ENCODE measurements at places on chromosomes 5 and 9.
A peak's percentile ranks its signal among the peaks of the same experiment; 100 is the strongest.

DNA sequence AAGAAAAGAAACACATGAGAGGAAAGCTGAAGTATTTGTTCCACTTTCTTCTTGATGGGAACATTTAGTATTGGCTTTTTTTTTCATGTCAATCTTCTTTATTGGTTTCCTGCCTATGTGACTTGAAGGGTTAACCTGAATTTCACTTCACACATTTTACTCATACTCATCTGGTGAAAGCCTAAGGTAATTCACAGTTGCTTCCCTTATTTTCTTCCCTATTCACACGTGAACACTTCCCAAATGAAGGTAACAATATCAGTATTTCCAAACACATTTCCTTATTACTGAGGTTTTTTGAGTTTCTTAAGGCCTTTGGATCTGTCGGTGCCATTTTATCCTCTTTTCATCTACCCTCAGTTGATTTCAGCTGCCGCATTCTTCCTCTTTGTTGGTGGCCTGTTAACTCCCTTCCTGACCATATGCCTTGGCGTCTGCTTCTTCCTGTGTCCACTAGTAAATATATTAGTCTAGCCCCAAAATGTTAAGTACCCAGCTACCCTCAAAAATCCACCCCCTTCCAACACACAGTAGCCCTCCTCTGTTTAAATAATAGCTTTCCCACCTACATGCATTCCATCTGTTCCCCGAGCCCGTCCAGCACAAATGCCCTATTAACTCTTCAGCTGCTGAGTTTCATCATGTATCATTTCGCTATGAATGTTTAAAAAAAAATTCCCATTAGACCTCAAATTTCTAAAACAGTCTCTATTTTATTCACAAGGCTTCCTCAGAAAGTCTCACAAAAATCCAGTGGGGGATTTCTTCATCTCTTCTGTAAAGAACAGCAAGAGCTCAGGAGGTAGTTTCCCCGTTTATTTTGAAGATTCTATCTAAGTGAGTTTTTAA is 97.3 kb downstream of the USP20 start:
- DNase-seq = no peak

DNA sequence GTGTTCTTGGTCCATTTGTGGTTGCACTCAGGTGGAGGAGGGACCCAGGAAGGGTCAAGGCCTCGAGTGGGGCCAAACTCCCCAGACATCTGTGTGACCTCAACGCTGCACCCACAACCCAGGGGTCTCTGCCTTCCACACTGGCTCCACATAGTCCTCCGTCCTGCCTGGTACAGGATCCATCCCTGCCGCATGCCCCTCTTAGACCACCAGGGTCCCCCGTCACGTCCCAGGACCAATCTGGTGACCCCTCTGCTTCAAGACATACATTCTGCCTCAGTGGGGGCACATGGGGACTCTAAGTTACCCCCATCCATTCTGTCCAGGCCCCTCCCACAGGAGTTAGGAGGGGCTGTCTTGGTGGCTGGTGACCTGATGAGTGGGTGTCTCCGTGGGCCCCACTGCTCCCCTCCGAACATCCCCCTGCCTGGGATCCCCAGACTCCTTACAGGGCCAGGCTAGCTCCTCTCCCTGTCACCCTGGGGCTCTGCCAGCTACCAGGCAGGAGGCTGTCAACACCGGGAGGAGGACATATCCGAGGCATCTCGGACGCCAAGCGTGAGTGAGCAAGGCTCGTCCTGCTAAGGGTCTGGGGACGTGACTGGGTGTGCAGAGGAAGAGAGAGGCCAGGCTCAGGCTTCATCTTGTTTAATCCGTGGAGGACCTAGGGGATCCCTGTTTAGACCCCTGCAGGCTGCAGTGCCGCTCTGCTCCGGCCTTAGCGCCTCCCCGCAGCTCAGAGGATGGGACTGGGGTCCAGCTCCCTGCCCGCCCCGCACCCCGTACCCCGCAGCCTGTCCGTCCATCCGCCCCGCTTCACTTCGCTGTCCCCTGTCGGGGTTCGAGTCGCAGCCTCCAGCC is 32.3 kb downstream of the TSPAN17 start:
- no peak for DNase-seq

DNA sequence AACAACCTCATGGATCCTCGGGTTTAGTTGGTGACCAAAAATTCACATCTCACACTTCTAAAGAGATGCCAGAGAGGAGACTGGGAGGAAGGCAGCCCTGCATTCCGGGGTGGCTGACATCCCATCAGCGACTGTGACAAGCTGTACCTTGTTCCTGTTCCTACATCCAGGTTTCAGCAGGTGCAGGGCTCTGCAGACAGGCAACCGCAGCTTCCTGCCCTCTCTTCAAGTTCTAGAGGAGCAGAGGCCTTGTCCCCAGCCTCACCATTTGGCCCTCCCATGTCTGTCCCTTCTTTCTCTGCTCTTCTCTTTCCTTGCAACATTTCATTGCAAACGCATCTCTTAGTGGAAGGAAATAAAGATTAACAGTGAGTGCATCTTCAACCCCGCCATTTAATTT is 454.6 kb downstream of the IRX1 start:
- DNase-seq = no peak

DNA sequence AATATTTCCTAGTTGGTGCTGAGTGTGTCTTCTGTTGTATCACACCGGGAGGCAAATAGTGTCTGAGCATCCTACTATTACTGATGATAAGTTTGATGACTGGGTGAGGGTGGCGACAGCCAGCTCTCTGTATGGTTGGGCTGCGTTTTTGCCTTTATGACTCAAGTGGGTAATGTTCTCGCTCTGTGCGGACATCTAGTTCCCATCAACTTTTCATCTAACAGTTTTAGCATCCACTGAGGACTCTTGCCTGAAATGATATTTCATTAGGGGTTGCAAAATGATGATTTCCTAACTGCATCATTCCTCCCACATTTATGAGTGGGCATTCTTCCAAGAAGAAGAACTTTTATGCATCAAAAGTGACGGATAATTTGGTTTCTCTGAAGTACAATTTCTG is 26.5 kb downstream of the HMCN2 start:
- DNase-seq = no peak

DNA sequence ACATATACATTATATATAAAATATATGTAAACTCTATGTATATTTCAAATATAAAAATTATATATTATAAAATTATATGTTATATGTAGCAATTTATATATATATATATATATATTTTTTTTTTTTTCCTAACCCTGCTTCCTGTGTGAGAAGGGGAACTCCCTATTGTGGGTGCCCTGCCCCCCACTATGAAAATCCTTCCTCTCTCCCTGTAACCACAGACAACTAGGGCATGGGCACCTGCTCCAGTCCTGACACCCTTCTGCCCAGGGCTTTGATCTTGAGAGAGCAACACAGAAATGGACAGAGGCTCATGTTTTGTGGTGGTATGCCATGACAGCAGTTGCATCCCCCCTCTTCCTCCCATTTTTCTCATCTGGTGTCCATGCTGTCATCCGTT is 148.7 kb upstream of the IL12B start:
- no peak for DNase-seq

DNA sequence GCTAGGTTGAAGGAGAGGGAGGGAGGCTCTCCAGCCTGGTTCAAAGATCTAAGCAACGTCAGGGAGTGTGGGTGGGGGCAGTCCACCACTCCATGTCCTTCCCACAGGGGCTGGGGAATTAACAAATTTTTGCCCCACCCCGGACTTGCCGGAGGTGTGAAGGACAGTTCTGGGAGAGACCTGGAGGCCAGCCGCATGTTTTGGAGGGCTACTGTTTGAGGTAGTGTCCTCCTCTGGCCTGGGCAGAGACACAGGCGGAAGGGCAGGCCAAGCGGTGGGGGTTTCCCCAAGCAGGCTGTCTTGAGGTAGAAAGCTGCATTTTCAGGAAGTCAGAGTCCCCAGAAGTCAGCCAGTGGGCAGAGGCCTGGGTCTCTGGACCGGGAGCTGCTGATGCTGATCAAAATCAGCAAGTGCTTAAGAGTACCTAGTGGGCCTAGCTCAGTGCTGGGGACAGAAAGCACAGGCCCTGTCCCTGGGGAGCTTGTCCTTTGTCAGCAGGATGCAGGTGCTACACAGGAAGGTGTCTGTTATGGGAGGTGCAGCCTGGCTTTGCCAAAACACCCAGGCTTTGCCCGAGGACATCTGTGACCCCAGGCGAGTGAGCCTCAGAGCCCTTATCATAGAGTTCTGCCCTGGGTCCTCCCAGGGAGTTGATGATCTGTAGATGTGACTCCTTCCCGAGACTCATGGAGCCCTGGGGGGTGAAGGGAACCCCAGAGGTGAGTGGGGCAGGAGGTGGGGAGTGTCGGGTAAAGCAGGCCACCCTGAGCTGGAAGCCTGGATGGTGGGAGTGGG is 18.5 kb downstream of the JADE2 start:
- no peak for DNase-seq

- peak; percentile 68 for DNase-seq
Measured at GRCh38 chr5:56490971-56491468, 257.9 kb upstream of the ANKRD55 start.

DNA sequence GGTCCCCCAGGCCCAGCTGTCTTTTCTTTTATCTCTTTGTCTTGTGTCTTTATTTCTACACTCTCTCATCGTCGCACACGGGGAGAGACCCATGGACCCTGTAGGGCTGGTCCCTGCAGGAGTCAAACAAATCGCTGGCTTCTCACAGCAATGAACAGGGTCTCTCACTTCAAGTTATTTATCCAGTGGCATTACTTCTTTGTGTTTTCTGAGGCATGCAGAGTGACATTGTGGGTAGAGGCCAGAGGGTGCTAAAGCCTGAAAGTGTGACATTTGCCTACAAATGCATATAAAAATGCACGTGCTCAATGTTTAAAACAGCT is 127.6 kb downstream of the ST8SIA4 start:
- no peak for DNase-seq

- DNase-seq = no peak
Measured at GRCh38 chr5:140249536-140249935, 53.4 kb downstream of the PFDN1 start.

Data from stimulated activated CD4-positive, alpha-beta T cell treated with anti-CD3 and anti-CD28 coated beads, Interleukin-2, amount 100 ng/mL, for 4 hours (primary cell).